Activated T-helper 1 cell treated with Interleukin-2 at 50 U/mL for 16 hours (primary cell): ENCODE measurements at places on chromosomes 7 and 10.

DNA sequence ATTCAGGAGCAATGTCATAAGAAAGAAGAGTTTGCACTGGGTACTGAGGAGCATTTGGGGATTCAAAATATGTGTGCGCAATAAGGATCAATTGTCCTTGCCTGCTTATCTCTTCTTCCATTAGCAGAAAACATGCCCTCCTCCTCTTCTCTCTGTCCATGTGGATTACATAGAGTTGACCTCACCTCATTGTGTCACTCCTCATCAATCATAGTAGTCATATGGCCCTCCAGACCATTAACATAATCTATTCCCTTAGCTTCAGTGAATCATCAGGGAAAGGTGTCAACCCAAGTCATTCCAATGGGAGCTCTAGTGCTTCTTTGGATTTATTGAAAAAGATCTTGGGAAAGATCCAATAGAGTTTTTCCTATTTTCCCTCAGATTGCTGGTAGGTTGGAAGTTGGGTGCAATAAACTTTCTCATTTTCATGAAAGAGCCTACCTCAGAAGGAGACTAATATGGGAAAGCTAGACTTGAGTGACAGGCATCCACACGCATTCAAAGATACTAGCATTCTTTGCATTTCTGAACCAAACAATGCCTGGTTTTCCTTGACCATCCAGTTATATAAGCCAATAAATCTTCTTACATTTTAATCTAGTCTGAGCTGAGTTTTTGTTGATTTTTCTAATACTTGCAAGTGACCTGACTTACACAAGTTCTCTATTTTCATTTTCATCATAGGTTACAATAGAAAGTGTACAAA is 71.5 kb upstream of the FAM13C start:
- DNase-seq, result no peak

DNA sequence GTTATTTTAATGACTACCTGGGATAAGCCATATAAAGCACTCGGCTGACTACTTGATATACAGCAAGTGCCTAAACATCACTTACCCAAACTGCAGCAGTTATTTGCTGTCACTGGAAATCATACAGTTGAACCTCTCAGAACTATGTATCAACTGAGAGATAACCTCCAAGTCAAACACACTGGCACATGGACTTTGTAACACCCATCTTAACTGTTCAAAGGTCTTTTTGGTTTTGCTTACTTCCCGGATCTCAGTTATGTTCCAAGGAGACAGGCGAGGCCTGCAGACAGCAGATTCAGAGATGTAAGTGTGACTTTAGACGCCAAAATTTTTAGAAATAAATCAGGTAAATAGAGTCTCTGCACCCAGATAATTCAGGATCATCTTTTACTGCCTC is 34.6 kb upstream of the DAGLB start:
- DNase-seq, result no peak

GRCh38 chr7:42250411-42250810 is 13.4 kb upstream of the GLI3 start:
- no peak for DNase-seq

DNA sequence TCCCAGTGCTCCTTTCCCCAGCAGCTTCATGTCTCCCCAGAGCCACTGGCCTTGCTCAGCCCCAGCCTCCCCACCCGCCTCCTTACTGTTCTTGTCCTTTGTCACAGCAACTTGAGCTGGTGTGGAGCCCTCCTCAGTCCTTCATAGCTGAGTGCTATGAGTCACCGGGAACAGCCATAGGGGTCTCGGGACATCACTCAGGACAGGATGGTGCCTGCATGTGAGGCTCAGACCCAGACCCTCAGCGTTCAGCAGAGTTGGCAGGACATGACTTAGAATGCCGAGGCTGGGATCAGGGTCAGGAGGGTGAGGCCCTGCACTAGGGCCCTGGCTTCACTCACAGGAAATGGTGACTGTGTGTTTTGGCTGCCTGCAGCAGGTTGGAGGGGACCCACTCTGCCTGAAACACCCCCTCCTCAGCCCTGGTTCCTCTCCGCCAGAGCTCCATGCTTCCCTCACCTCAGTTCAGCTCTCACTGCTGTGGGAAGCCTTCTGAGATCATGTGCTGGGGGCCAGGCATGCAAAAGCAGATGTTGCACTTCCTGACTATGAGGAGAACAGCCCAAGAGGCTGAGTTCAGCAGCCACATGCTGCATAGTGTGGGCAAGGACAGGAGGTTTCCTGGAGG is 40.7 kb upstream of the GJD4 start:
- DNase-seq, result no peak

GRCh38 chr7:117283371-117283770 is 39.5 kb downstream of the WNT2 start:
- DNase-seq, result no peak
